Fibroblast of lung (primary cell): ENCODE measurements at places on chromosomes 11 and 22.

GRCh38 chr22:38086001-38086845 is 2.2 kb upstream of the SLC16A8 start:
- DNase-seq: no peak

DNA sequence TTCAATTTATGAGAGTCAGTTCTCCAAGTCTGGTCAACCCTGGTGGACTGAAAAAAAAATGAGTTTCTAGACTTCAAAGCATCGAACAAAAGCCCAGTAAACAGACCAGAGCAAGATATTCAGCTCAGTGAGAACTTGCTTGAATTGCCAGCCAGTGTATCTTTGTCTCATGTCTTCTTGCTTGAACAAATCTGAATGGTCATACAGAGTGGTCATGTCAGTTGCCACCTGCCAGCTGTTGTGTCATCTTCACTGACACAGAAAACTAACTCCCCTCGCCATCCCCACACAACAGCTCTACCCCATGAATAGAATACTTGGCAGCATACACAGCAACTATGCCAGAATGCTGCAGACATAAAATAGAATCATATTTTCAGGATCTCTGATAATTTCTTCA is 27.5 kb upstream of the CALCB start:
- no peak for DNase-seq

DNA sequence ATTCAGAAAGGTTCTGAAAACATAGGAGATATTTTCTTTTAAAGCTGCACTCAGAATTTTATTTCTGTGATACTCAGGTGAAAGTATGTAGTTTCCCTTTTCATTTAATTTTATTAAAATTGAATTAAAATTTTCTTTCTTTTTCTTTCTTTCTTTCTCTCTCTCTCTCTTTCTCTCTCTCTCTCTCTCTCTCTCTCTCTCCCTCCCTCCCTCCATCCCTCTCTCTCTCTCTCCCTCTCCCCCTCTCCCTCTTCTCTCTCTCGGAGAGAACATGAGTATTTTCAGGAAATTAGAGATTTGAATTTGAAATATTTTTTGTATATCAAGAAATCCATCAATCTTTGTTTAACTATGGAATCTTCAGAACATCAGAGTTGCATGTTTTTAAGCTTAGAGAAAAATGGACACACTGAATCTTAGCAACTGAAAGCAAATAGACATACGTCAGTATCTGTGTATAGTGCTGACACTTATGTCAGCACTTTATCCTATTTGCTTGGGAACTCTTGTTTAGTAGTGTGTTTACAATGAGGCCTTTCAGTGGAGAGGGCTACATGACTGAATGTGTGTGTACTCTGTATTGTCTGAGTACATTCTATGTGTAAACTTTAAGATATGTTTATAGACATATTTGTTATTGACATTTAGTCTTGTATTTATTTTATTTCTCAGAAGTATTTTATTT is 44.5 kb downstream of the PDE3B start:
- DNase-seq: peak; percentile 16

GRCh38 chr22:44381761-44382115 is 69.0 kb upstream of the SHISAL1 start:
- DNase-seq: no peak

DNA sequence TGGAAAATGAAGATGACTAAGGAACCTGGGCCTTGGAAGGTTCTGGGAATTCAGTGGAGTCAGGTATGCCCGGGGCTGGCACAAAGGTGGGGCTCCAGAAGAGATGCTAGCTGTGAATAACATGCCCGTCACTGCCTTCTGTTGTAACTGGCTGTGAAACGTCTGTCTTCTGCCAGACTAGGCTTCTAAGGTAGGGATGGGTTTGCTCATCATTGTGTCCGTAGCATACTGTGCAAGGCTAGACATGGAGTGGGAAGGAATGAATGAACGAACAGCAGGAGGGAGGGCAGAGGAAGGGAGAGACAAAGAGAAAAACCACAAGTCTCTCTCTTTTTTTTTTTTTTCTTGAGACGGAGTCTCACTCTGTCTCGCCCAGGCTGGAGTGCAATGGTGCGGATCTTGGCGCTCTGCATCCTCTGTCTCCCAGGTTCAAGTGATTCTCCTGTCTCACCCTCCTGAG is 327.4 kb downstream of the MN1 start:
- peak; percentile 80 for DNase-seq

- peak; percentile 83 for DNase-seq
Measured at GRCh38 chr22:29626497-29627195, 23.2 kb downstream of the NF2 start.

GRCh38 chr11:67373648-67374570 is 511 bp upstream of the CLCF1 start:
- peak; percentile 98 for DNase-seq

- DNase-seq: peak; percentile 22
Measured at GRCh38 chr11:94457118-94458029, 36.3 kb downstream of the MRE11 start.

- no peak for DNase-seq
Measured at GRCh38 chr11:33323421-33323820, 66.2 kb downstream of the HIPK3 start.

- DNase-seq: no peak
Measured at GRCh38 chr11:63951779-63952536, 13.2 kb downstream of the NAA40 start.

- no peak for DNase-seq
Measured at GRCh38 chr11:44311339-44312261, 1.7 kb upstream of the ALX4 start.

DNA sequence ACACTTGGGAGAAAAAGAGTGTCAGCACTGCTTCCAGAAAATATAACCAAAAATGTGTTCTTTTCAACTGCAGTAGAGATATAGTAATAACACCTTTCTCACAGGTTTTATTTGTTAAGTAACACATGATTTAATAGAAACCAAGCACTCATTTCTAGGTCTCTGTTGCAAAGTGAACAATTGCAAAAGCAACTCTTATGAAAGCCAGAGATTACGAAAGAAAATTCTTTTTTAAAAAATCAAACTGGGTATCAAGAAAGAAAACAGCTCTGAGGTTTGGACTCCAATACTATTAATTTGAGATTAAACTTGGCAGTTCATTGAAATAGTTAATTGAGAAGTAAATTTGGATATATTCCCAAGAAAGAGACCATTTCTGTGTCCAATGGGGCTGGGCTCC is 9.8 kb upstream of the XKR3 start:
- no peak for DNase-seq

DNA sequence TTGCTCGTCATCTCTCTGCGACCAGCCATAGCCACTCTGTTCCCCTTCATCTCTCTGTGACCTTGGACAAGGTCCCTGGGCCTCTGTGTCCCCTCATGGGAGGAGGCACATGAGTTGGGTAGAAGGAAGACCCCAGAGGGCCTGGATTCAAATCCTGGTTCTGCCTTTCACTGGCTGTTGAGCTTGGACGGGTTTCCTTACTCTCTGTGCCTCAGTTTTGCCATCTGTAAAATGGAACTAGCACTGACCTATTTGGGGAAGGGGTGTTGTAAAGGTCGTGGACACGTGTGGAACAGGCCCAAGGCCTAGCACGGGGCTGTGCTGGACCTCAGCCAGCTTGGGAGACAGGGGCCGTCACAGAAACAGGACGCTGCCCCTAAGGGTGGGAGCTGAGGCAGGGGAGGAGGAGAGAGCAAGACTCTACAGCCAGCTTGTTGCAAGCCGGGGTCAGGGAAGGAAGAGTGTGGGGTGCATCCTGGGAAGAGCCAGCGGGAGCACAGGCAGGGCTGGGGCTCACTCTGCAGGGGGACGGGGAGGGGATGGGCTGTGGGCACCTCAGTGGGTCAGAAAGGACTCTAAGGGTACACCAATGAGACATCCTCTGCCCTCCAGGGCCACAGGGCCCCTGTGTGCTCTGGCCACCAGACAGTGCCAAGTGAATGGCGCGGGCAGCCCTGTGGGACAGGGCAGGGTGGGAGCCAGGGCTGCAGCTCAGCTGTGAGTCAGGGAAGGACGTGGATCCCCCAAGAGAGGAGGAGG is 59.1 kb downstream of the WNT7B start:
- no peak for DNase-seq

GRCh38 chr22:30328466-30329049 is 1.8 kb upstream of the TBC1D10A start:
- no peak for DNase-seq

DNA sequence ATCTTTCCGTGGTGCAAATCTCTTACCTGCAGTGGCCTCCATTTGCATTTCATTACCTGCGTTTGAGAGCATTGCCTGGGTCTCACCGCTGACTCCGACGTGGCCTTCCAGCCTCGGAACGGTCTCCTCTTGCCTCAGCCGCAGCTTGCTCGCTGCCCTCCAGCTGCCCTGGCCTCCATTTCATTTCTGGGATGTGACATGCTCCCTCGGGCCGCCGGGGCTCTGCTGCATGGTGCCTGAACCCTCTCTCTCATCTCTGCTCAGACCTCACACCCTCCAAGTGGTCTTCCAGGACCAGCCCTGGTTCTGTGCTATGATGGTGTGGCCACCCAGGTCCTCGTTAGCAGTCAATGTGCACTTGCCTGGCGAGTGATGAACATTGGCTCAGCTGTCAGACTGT is 229.2 kb downstream of the TBC1D22A start:
- no peak for DNase-seq

DNA sequence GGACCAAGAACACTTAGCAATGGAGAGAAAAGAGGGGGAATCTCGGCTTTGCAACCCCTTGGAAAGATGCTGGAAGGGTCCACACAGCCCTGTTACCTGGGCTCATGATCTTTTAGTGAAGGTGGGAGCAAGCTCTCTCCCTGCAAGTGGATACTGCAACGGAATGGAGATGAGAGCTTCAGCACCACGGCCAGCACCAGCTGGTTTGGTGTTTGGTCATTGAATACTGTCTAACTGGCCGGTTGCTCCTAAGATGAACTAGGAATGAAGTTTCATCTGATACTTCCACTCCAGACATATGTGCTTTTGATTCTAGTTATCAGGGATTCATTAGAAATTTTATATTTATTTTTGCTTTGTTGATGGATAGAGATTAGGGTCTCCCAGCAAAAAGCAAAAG is 16.3 kb downstream of the HTR3A start:
- DNase-seq: peak; percentile 23

DNA sequence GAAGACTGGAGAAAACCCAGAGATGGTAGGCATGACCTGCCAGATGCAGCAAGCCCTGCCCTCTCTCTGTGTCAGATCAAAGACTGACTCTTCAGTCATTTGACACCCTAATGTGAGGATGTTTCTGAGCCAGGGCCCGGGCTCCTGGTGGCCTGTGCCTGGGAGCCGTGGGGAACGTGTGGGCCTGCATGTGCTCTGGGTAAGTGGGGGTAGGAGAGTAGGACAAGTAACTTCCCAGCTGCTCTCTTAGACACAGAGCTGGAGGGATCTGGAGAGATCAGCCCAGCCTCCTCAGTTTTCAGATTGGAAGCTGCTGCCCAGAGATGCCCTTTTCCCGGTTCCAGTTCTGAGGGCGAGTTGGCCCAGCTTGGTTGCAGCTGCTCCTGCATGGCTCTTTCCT is 110.8 kb downstream of the TEAD1 start:
- DNase-seq: no peak

GRCh38 chr11:29963796-29964195 is 53.0 kb downstream of the KCNA4 start:
- DNase-seq: no peak

DNA sequence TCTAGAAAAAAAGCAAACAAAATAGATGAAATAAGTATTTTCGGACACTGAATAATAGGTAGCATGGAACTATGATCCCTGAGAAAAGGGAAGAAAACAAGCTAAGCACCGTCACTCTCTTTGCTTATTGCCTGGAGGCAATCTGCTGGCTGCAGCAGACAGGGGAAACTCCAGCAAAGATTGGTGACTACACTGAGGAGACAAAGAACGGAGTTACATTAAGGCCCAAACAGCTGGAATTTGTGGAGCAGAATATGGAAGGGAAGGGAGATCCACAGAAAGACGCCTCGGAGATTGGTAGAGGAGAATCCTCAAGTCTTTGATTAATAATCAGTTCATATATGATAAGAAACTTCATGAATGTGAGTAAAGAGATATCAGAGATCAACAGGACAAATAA is 150.2 kb downstream of the TYR start:
- no peak for DNase-seq

- peak; percentile 89 for DNase-seq
Measured at GRCh38 chr11:18046116-18046777, at the start of gene TPH1. TPH1 (minus strand) TSS chr11:18046269; CDS start chr11:18040762, 5,507 bp downstream.

DNA sequence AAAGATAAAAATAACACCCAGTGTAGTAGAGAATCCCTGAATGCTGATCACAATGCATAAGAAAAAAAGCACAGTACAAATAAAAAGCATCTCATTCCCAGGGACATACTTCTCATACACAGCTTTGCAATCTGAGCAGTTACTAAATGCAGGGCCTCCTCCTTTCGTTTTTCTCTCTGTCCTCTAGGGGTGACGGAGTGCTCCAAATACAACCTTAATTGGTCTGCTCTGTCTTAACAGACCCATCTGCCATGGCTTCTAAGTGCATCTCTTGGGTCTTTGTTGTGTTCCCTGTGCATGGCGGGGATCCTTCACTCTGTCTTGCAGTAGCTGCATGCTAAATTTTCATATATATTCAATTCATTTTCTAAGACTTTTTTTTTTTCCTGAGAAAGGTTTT is 1114.2 kb upstream of the RAG2 start:
- peak; percentile 6 for DNase-seq
